ENCODE measurements at places on chromosomes 6 and 20. TPM values are rescaled to one million over a fixed set of nuclear protein-coding genes. Genes with fewer than 3 reads are reported as not detected.

DNA sequence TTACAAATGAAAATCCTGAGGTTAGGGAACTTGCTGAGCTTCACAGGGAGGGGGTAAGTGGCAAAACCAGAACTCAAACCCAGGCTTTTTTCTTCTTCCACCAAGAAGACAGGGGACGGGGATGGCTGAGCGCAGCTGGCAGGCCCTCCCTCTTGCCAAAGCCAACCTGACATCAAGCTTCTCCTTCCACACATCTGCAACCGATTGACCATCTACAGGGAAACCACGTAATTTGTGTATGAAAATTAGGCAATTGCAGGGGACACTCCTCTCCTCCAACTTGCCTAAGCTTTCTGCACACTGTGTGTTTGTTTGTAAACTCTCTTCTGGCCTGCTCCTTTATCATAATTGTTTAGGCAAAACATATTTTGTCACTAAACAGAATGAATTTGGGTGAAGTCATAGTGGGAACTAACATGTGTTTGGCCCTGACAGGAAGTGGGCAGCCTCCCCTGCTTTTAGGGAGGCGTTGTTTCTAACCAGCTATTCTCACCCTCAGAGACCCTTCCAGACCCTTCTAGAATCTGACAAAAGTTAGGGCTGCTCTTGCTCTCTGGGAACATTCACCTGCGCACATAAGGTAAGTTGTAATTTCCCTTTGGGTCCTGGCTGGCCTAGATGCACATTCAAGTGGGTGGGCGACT, 18.9 kb downstream of the ZNF831 start:
- no peak for DNase-seq

- no peak for DNase-seq
These were observed 154.3 kb downstream of the PREX1 start for GRCh38 chr20:48673507-48673906.

DNA sequence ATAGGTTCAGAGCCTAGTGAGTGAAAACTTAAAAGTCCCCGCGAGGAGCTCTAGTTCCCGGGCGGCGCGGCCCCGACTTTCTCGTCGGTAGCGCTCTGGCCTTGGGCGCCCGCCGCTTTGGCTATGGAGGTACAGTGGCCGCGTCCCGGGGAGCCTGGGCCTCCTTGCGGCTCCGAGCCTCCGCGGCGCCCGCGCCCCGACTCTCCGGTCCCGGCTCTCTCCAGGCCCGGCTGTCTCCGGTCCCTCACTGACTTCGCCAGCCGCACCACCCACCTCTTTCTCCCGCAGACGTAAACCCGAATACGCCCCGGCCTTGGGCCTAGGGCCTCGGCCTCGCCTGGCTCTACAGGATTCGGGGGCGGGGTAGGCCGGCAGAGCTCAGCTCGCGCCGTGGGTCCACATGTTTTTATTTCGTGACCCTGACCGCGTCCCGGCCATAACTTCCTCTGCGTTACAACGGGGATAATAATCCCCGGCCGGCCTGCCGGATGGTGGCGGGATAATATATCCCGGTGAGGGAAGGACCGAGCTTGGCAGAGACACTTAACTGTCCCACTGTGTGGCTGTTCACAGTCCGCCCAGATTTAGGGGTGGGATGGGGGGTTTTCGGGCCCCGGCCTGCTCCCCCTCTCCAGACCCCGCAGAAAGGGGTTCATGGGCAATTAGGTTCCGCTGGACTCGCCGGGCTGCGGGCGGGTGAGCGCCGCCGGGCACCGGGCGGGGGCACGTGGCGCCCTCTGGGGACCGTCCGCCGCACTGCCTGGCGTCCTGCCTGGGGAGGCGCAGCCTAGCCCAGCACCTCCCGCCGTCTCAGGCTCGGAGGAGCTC, 10.0 kb upstream of the TBX18 start:
- DNase-seq = no peak

Gene SUMO4
- polyA plus RNA-seq = 0.62 TPM

Gene CLIC5
- polyA plus RNA-seq = 194 TPM

All from right renal cortex interstitium (tissue), 3 donors.